ENCODE measurements at places on chromosomes 5 and 9.

DNA sequence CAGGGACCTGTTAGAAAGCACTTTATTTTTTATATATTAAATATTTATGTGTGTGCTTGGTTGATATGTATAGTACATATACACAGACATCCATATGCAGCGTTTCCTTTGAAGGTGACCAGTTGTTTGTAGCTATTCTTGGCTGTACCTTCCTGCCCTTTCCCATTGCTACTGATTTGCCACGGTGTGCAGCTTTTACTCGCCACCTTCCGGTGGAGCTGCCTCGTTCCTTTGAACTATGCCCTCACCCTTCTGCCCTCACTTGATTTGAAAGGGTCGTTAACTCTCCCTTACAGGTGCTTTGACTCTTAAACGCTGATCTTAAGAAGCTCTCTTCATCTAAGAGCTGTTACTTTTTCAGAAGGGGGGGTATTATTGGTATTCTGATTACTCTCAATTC, 20.5 kb downstream of the RGMB start:
- no peak for DNase-seq

DNA sequence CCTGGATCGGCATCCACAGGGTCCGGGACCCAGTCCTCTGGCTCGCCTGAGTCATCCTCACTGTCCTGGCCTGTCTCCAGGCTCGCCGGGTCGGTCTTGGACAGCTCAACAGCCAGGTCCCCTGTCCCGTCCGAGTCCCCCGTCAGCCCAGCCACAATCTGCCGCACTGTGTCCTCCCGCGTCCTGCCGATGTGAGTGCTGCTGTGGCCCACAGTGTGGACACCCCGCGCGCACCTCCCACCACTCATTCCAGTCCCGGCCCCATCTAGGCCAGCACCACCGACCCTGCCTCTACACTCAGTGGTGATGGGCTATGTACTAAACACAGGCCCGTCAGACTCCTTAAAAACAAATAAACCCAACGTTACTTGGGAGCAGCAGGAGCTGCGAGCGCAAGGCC, 6.7 kb downstream of the ANAPC2 start:
- DNase-seq, result no peak

DNA sequence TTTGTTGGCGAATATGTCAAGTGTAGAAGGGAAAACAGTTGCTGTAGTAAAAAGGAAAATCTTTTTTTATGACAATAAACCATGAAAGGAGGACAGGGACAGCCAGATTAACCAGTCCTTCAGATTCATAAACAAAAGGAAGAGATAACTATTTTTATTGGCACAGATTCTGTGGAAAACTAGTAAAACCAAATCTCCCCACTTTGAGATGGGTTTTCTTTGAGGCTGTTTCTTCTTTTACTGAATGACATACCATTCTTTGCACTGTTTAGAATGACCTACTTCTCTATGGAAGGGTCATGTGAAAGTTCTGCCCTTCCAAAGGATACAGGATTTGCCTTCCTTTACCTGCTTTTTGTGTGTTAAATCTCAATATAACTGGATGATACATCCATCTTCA, 13.7 kb downstream of the CAST start:
- DNase-seq, result no peak

DNA sequence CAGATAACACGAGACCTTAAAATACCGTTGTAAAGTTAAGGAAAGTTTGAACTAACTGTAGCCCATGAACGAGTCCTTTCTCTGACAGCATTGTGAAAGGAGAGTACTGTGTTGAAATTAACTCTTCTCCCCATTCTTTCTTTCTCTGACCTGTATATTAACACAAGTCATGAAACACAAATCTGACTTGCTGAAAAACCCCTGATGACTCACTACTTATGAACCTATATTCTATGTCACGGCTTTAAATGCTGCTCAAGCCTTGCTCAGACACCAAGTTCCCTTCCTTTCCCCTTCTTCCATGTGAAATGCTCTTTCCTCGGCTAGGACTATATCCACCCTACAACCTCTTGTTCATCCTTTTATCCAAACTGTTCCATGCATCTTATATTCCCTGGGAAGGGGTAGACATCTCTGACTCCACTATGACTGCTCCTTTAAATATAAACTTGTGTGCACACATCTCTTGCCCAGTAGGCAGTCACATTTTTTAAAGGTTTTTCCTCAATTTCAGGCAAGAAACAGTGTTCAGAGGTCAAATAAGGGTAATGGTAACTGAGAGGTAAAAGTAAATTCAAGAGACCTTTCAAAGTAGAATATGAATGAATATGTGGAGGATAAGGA, 142.9 kb downstream of the NFIB start:
- no peak for DNase-seq

GRCh38 chr5:118008779-118009178, 979.6 kb downstream of the DTWD2 start:
- no peak for DNase-seq

DNA sequence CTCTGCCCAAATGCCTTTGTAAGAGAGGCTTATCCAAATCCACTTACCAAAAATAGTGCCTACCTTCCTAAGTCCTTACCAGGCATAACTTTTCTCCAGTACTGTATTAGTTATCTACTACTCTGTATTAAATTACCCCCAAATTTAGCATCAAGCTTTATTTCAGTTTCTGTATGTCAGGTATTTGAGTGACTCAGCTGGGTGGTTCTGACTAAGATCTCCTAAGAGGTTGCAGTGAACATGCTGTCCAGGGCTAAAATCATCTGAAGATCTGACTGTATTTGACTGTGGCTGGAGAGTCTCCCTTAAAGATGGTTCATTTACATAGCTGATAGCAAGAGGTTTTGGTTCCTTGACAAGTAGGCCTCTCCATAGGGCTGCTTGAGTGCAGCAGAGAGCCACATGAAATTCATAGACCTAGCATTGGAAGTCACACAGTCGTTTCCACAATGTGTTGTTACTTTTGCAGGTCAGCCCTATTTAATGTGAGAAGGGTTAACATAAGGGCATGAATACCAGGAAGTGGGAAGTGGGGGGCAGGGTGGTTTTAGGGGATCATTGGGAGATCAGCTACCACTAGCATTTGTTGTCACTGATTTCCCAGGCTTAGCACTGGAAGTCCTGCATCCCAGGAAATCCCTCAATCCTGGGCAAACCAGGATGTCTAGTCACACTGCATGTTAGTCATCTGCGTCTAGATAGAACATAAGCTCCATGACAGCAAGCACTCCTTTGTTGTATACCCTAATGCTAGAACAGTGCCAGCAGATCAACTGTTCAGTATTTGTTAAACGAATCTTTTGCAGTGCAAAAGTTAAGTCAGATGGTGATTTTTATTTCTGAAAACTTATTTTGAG, 2.0 kb upstream of the ZNF622 start:
- no peak for DNase-seq

DNA sequence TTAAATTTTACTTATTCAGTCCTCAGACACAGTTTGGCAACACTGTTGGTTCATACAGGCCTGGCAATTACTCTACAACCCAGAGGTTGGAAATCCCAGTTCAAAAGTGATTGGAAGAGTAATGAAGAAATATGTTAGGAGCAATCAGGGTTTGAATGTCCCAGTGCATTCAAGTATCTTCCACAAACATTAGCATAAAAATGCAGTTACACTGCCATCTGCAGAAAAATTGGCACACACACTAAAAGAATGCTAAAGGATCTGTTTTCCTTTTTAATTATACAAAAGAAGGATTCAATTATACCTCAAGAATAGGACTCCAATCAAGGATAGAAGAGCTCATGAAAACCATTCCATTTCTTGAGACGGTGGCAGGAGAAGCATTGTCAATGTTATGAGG, 130.2 kb downstream of the DNAH5 start:
- DNase-seq, result no peak

- DNase-seq, result no peak
These were observed 293 bp downstream of the CENPP start for GRCh38 chr9:92325991-92326500.

- DNase-seq, result no peak
These were observed 584.0 kb downstream of the ACTL7B start for GRCh38 chr9:108271646-108272348.

DNA sequence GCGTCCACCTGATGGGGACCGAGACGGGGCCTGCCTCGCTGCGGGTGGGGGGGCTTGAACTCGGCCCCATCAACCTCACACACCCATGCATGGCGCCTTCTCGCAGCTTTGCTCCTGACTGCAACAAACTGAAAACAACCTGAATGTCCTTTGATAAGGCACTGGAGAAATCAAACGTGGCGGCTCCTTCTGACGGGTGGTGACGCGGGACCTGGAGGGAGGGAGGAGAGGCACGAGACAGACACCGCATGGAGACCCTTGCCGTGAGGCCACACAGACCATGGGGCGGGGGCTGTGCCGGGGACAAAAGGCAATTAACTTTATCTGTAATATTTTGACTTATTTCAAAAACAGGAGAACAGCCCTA, 48.6 kb downstream of the NACC2 start:
- no peak for DNase-seq

DNA sequence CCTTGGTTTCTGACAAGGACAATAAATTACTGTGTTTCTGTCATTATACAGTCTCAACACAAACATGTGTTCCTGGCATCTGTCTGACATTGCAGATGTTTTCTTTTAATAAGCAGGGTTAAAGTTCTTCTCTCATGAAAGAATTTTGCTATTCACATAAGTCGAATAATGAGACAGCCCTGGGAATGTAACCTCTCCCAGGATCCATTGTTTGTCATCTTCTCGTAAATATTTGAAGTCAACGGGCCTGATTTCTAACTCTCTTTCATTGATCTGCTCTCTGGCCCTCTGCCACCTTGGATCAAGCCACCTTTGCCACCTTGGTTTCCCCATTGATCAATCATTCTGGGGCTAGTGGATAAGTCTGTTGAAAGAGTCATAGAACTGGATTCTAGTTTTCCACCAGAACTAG, 12.9 kb upstream of the CAST start:
- DNase-seq, result no peak

- no peak for DNase-seq
These were observed 119.5 kb downstream of the CAAP1 start for GRCh38 chr9:26773056-26773455.

DNA sequence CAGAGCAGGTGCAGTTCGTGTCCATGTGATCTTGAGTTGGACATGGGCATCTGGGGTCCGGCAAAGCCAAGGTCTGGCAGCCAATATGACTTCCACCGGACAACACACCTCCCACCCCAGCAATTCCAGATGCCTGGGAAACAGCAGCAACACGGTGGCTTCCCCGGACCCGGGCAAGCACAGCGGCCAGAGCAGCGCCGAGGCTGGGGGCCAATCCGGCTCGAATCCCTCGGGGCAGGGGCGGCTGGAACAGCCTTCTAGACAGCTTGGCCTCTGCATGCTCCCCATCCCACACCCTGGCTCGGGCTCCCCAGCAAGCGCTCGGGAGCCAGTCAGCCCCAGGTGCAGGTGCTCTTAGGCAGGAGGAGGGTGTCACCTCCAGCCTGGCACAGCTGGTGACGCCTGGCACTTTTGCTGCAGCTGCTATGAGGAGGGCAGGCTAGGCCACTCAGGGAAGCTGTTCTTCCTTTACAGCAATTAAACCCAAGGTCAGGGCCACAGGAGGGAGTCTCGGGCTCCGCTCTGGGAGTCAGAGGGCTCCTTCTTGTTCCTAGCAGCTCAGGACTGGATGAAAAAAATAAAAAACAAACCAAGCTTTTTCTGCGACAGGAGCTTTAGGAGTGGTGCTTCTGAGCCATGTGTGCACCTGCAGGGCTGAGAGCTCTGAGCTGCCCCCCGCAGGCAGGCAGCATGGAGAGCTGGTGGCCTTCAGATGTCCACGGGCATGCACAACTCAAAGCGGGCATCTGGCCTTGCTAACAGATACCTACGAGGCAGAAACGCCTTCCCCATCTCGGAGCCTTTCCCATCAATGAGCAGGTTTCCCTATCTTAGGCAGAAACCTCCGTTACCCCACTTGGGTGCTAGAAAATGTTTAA, 28.2 kb downstream of the DBH start:
- no peak for DNase-seq

DNA sequence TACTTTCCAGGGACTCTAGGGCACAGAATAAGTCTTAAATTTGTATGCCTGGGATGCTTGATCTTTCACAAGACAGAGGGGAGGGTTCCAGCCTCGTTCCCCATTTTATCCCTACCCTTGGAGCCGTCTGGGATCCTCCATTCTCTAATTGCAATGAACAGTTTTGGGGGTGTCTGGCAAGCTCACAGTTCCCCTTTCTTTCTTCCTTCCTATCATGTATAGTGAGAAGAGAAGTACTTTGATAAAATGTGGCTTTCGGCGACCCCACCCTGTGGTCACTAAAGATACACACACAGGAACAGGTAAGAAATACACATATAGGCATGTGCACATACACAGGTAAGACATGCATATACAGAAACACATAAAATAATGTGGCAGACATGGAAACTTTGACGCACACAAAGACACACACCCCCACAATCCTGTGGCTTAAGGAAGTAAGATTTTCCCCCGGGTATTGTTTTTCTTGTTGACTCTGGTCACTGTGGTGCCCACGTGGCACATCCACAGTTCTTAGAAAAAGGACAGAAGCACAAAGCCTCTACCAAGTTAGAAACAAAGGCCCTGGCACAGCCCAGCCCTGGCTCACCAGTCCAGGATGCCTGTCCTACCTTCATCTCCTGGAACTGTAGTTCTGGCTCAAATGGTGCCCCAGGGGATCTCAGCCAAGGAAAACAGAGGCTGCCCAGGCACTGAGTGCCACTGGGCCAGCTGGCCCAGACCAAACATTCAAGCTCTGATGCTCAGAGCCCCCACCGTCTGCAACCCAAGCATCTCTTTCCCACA, 6.3 kb upstream of the SMU1 start:
- DNase-seq, result no peak

GRCh38 chr9:133420392-133420827, 1.8 kb upstream of the ADAMTS13 start:
- DNase-seq, result no peak

DNA sequence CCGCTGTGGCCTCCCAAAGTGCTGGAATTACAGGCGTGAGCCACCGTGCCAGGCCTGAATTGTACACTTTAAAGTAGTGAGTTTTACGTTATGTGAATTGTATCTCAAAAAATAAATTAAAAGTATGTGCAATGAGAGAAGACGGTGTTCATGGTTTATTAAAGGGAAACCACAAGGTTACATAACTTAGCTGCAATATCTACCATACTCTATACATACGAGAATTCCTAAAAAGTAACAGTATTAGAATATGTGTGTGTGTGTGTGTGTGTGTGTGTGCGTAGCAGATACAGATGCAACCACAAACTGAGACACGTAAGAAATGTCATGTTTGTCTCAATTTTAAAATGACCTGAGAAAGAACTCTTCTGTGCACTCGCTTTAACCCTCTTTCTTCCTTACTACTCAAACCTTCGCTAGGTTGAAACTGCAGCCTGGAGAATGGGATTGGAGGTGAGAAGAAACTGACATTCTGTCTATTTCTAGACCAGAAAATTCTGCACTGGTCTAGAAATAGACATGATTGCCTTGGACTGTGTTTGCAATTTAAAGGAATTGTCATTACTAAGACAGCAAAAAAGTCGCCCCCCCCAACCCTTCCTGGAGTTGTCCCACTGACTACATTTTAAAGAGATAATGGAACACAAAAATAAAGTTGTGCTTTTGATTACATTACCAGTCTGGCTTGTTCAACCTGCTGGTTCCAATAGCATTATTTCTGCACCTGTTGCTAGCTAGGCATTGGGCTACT, 167.0 kb downstream of the RGS3 start:
- no peak for DNase-seq

- no peak for DNase-seq
These were observed 327.0 kb downstream of the DMRTA1 start for GRCh38 chr9:22773501-22774220.

GRCh38 chr5:32686799-32687498, 24.2 kb upstream of the NPR3 start:
- DNase-seq, result no peak

- DNase-seq, result no peak
These were observed 262.7 kb upstream of the CD180 start for GRCh38 chr5:67459253-67459652.

Measured in stimulated activated CD4-positive, alpha-beta T cell treated with anti-CD3 and anti-CD28 coated beads, Interleukin-15, amount 100 ng/mL, for 48 hours (primary cell).